ENCODE measurements at places on chromosomes 2 and 18. TPM values are rescaled to one million over a fixed set of nuclear protein-coding genes. Genes with fewer than 3 reads are reported as not detected.
A peak's percentile ranks its signal among the peaks of the same experiment; 100 is the strongest.

GRCh38 chr2:144372410-144373080 lies 147.4 kb downstream of the ZEB2 start:
- DNase-seq: no peak

GRCh38 chr2:28446531-28446930 lies 49.3 kb upstream of the PLB1 start:
- no peak for DNase-seq

- no peak for DNase-seq
Measured at GRCh38 chr2:137115081-137115794, 349.9 kb downstream of the THSD7B start.

GRCh38 chr2:231464576-231465540 lies 574 bp upstream of the NCL start:
- DNase-seq: peak; percentile 99

GPR45 gene
- total RNA-seq: not detected
